ENCODE measurements at places on chromosomes 7 and 10.

GRCh38 chr10:100895896-100896295 lies 16.9 kb upstream of the SLF2 start:
- DNase-seq: no peak

GRCh38 chr7:148447221-148447849 lies 143.2 kb upstream of the C7orf33 start:
- no peak for DNase-seq

- DNase-seq: no peak
These were observed 49.2 kb downstream of the INPP5A start for GRCh38 chr10:132586739-132587138.

DNA sequence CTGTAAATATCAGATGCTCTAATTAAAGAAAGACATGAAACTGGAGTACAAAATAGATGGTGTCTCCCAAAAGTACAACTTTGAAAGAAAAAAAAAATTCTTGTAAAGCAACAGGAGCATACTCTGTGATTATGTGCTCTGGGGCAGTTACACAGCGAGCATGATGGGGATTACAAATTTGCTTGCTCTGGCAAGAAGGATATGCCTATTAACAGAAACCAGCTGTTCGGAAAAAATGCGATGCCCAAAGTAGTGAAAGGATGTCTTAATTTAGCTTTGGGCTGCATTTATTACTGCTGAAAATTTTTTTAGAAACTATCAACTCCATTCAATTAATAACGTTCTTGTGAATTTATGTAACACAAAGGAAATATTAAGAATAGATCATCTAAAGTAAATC lies 256.9 kb upstream of the TPK1 start:
- no peak for DNase-seq

DNA sequence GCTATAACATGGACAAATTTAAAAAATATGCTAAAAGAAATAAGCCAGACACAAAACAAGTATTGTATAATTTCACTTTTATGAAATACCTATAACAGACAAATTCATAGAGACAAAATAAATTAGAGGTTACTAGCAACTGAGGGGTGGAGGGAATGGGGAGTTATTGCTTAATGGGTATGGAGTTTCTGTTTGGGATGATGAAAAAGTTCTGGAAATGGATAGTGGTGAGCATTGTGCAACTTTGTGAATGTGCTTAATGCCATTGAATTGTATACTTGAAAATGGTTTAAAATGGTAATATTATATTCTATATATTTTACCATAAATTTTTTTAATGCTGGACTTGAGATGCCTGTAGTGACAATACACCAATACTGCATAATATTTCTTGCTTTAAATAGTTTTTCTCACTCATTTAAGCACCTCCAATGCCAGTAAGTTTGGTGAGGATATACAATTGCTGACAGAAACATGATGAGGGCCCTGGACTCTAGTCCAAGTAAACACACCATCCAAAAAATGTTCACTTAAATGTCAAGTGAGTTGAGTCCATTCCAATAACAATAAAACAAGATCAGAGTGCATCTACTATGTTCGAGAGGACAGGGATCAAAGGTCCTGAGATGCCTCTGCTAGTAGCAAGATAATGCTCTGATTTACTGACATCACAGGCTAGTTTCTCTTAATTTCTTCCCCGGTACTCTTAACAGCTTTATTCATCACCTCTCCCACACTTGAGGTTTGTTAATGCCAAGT lies 71.9 kb downstream of the NT5C2 start:
- peak; percentile 55 for DNase-seq

All from HuH-7 (cell line).